RPMI7951 (cell line): ENCODE measurements at places on chromosomes 13 and 19. TPM values are rescaled to one million over a fixed set of nuclear protein-coding genes. Genes with fewer than 3 reads are reported as not detected.

- peak; percentile 96 for DNase-seq
Measured at GRCh38 chr19:850221-850978, 1.7 kb upstream of the ELANE start.

RUBCNL gene
- total RNA-seq = not detected in 2 replicates

DNA sequence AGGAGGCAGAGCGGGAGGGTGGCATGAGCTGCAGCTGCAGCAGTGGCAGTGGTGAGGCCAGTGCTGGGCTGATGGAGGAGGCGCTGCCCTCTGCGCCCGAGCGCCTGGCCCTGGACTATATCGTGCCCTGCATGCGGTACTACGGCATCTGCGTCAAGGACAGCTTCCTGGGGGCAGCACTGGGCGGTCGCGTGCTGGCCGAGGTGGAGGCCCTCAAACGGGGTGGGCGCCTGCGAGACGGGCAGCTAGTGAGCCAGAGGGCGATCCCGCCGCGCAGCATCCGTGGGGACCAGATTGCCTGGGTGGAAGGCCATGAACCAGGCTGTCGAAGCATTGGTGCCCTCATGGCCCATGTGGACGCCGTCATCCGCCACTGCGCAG is 2.0 kb downstream of the EGLN2 start:
- no peak for DNase-seq

GRCh38 chr13:110275931-110276552 is 30.9 kb downstream of the COL4A1 start:
- DNase-seq = no peak

- peak; percentile 30 for DNase-seq
Measured at GRCh38 chr19:39401549-39402345, 4.9 kb upstream of the ZFP36 start.

KASH5 gene
- total RNA-seq = not detected in 2 replicates

DNA sequence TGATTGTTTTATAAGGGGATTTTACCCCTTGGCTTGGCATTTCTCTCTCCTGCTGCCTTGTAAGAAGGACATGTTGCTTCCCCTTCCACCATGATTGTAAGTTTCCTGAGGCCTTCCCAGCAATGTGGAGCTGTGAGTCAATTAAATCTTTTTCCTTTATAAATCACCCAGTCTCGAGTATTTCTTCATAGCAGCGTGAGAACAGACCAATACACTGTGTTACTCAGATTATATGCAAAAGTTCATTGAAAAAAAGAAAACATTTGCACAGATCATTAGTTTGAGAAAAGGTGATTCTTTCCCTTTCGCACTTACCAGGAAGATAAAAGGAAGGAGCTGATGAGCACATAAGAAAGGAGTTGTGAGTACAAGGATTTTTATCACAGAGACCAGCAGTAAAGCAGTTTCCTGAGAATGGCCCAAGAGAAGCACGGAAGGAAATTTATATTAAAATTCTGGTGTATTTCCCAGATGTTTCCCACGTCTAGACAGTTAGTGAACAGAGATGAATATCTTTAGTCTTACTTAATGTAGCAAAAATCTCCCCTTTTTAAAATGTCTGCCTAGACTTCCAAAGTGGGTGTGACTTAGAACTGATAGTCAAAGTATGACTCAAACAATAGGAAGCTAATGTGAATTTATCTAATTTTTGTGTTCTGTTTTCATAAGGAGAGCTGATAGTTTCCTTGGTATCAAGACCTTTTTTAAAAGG is 431.8 kb upstream of the SGCG start:
- no peak for DNase-seq

DNA sequence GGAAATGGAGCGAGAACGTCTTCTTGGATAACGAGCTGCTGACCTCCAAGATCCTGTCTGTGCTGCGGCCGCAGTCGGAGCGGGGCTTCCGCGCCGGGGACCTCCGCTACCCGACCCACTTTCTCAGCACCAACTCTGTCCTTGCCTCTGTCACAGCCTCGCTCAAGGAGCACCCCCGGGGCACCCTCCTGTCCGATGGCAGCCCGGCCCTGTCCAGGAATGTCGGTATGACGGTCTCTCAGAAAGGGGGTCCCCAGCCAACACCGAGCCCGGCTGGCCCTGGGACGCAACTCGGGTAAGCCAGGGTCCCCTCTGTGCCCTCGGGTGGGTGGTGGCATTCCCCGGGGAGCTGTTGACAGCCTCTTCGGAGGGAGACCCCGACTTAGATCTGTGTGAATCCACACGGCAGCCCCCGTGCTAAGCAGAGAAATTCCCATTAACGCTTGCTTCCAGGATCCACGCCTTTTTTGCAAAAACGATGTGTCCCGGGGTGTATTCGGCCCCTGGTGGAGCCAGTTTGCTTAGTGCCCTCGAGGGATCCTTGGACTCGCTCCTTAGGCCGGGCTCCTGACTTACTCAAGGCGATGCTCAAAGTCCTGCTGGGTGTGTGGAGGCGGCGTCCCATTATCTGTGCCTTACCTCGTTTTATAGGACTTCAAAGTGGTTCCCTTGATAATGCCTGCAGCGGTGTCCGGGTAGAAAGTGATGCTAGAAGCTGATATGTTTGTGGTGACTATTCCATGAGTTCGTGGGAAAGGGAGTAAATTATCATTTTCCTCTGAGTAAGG is 48.5 kb downstream of the PEX11G start:
- DNase-seq = no peak

GRCh38 chr13:71374471-71375049 is 492.4 kb downstream of the DACH1 start:
- DNase-seq = peak; percentile 6

GRCh38 chr19:41577144-41577830 is 1.3 kb downstream of the CEACAM21 start:
- no peak for DNase-seq

DNA sequence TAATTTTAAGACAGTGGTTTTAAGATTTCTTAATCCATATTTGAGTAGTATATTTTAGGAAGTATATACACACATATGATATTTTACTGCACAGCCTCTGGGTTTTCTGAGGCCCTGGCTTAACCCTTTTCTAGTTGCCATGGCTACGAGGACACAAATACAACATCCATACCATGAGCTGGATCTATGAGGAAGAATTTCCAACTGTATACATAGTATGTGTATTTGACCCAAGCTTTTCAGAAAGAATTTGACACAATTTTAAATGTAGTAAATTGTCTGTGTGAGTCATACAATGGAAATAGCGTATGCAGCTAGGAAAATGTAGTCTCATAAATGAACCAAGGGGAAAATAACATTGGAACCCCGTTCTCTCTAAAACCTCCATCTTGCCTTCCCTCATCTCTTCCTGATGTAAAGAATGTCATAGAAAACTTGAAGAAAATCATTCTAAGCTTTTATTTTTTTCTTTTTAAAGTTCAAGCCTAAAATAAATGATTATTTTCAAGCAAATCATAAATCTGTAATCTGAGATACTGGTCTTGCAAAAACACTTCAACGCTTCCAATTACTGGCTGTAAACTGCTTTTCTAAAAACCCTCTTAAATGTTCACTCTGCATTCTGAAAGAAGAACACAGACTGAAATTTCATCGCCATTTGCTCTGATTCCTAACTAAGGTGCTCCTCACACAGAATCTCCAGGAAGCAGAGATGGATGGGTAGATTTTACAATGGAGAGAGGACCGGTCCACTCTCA is 172.4 kb downstream of the LACC1 start:
- peak; percentile 28 for DNase-seq

- DNase-seq = no peak
Measured at GRCh38 chr13:99724633-99725517, 223.6 kb downstream of the TM9SF2 start.

IGLON5 gene
- total RNA-seq = not detected in 2 replicates

DNA sequence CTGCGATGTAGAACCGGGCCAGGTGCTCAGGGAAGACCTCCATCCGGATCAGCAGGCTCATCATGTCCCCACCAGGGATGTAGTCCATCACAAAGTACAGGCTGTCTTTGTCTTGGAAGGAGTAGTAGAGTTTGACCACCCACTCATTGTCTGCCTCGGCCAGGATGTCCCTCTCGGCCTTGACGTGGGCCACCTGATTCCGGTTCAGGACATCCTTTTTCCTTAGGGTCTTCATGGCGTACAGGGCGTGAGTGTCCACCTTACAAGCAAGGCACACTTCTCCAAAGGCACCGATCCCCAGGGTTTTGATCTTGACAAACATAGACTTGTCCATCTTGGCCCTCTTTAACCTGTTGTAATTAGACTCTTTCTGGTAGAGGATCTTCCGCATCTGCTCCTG is 78.0 kb downstream of the LATS2 start:
- DNase-seq = no peak

GPR4 gene
- 0.10 TPM in 1 of 2 replicates, not detected in the other for total RNA-seq

GARIN5A gene
- 1.3 TPM in 1 of 2 replicates, not detected in the other for total RNA-seq

CFD gene
- 0.29 and 0.60 TPM in 2 replicates for total RNA-seq

DNA sequence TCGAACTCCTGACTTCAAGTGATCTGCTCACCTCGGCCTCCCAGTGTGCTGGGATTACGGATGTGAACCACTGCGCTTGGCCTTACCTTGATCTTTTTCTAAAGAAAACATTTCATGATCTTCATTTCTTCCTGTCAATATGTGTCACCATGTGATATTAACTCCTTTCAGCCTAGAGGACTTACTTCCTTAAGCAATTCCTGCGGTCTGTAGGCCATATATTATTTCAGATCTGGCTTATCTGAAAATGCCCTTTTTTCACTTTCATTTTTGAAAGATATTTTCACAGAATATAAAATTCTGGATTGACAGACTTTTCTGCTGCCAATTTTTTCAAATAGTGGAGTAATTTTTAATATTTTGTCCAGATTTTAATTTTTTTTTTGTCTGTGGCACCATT is 2.0 kb upstream of the GPR32 start:
- DNase-seq = no peak

DNA sequence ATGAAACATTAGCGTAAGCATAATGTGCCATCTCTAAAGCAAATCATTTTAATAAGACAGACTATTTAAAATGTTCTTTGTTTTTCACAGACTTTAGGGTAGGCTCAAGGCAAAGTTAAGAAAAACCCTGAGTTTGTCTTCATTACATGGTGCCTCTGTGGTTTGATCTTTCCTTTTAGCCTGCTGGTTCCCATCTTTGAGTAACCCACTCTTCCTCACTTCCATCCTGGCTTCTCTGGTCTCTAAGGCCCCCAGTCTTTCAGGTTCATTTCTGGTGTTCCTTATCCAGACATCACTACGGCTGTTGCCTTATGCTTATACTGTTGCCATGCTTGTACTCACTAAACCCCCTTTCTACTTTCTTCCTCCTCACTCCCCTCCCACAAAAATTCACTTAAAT is 38.4 kb downstream of the DACH1 start:
- no peak for DNase-seq

DNA sequence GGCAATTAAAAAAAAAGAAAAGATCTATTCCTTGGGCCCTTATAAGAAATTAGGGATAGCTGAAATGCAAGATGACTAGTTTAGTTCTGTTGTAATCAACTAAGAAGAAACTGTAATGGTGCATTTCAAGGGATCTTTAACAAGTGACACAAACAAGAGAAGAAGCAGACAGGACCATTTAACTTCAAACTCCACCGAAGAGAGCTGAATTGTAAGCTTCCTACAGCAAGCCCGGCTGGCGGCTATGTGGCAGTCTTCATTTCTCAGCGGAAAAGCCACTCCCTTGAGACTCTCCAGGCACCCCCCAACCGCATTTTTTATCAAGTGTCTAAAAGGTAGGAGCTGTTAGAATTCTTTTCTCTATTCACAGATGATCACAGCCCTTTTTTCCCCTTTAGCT is 305.2 kb upstream of the ZNF507 start:
- DNase-seq = no peak

DNA sequence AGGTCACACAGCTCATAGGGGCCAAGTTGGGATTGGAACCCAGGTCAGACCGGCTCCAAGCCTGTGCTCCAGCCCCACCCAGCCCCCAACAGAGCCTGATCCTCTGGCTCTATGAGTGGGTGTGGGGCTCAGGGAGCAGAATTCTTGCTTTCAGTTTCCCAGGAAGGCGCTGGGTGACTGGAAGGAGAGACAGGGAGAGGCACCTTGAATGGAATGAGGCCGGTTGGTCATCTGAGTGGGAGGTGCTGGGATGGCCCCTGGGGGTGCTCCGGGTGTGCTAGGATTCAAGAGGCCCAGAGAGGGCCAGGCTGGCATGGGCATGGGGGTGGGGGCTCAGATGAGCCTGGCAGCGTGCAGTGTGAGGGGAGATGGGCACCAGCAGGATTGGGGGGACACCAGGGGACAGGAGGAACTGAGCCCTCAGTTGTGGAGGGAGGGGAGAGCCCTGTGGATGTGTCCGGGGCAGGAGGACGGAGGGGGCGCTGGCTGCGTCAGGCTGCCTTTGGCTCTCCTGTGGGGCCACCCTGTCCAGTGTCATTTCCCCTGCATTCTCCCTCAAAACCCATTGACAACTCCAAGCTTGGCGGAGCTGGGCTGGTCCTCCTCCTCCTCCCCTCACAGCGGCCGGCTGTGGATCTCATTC is 31.2 kb upstream of the ANKRD10 start:
- no peak for DNase-seq

- DNase-seq = no peak
Measured at GRCh38 chr13:96809366-96810096, 184.7 kb downstream of the OXGR1 start.

- DNase-seq = no peak
Measured at GRCh38 chr19:45070214-45070613, 6.1 kb downstream of the ZNF296 start.

DNA sequence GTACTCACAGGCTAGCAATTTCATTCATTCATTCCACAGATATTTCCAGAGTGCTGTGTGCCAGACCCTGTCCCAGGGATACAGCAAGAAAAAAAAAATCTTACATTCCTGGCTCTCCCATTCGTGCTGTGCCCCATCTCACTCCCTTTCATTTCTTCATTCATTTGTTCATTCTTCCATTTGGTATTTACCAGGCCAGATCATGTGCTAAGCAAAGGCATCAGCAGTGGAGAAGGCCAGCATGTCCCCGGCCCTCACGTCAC is 2.3 kb downstream of the MAP3K10 start:
- no peak for DNase-seq

GRCh38 chr13:37001921-37002250 is 1.3 kb downstream of the EXOSC8 start:
- DNase-seq = no peak

DNA sequence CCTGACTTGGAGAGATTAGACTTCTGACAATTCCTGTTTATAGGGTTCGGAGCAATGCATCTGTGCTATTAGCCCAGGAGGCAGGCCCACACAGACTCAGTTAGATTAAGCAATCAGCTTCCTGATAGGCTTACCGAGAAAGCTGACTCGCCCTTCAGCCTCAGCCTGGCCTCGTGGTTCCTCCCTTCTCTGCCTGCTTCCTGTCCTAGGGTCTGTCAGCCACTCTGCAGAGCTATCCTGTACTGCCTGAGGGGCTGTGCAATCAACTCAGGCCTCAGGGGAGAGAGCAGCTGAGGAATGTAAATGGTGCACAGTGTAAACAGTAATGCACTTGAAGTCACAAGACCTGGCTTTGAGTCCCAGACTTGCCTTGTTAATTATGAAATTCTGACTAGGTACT is 30.7 kb downstream of the HTR2A start:
- DNase-seq = peak; percentile 61

DNA sequence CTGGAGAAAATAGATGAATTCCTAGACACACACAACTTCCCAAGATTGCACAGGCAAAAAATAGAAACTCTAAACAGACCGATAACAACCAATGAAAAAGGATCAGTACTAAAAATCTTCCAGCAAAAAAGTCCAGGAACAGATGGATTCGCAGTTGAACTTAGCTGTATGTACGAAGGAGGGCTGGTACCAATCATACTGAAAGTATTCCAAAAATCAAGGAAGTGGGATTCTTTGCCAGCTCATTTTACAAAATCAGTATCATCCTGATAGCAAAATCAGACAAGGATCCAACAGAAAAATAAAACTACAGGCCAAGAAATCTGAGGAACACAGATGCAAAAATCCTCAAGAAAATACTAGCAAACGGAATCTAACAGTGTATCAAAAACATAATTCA is 6.5 kb upstream of the LILRB2 start:
- peak; percentile 15 for DNase-seq

PROSER3 gene
- 8.4 and 10.7 TPM in 2 replicates for total RNA-seq

- DNase-seq = no peak
Measured at GRCh38 chr13:34857558-34858325, 84.3 kb upstream of the NBEA start.
